ENCODE measurements at places on chromosomes 2 and 18.
A peak's percentile ranks its signal among the peaks of the same experiment; 100 is the strongest.

GRCh38 chr18:50444539-50444938 lies 69.7 kb downstream of the SKA1 start:
- DNase-seq = no peak

GRCh38 chr2:105718846-105719481 lies 25.7 kb upstream of the NCK2 start:
- no peak for DNase-seq

- DNase-seq = no peak
Measured at GRCh38 chr2:30476636-30477035, 29.6 kb downstream of the LCLAT1 start.

DNA sequence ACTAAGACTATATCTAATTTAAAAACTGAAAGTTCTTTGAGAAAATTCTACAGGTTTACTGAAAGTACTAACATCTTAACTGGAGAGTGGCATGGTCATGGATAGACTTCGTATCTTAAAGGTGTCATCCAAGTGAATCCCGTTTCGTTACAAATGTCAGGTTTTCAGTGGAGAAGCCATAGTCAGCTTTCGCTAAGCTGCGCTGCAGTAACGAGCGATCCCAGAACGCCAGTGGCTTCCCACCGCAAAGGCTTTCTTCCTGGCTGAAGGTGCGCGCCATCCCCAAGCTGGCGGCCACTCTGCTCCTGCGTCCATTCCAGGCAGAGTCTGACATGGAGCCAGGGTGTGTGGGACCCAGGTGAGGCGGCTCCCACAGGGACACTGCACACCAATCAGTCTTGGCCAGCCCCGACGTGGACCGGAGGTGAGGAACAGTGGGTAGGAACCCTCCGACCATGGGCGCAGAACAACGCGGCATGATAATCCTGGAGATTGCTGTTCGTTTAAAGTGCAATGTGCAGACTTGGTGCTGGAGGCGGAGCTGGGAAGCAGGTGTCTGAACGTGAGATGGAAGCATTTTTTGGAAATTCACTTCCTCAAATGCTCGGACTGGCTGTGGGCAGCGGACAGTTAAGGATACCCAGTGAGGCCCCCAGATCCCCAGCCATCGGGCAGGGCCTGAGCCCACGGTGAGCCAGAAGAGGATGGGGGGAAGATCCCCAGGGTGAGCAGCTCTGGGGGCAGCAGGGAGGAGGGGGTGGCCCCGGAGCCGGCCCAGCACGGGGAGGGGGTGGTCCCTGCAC lies 27.8 kb upstream of the KCNG2 start:
- no peak for DNase-seq

DNA sequence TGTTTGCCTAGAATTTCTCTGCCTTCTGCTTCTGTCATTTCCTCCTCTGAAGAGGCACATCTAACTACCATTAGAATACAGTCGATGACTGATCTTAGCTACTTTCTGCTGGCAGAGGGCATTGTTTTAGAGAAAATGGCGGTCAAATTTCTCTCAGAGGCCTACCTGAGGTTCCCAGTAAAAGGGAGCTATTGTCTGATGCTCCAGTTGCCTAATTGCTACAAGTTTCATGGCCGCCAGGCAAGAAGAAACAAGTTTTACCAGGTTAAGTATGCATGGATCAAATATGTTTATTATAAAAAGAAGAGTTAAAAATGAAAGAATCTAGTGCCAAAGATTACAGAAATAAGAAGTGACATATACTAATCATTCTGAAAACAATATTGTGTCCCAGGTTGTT lies 416.6 kb downstream of the DSC3 start:
- DNase-seq = no peak

GRCh38 chr2:145256551-145256950 lies 736.6 kb upstream of the ZEB2 start:
- no peak for DNase-seq

DNA sequence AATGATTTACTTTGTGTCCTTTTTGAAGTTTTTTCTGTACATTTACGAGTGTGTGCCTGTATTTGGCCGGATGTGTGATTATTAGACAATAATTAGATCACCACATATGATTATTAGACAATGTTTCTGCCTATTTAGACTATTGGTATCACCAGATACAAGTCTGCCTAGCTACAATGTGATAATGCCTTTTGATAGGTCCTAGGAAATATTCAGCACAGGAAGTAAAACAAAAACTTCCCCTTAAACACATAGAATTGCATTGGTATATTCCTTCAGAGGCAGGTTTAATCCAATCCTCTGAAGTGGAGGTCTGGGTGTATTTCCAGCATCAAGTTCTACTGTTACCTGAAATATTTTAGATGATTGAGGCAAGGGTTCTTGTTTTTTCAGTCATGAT lies 275.1 kb downstream of the TGIF1 start:
- DNase-seq = no peak

DNA sequence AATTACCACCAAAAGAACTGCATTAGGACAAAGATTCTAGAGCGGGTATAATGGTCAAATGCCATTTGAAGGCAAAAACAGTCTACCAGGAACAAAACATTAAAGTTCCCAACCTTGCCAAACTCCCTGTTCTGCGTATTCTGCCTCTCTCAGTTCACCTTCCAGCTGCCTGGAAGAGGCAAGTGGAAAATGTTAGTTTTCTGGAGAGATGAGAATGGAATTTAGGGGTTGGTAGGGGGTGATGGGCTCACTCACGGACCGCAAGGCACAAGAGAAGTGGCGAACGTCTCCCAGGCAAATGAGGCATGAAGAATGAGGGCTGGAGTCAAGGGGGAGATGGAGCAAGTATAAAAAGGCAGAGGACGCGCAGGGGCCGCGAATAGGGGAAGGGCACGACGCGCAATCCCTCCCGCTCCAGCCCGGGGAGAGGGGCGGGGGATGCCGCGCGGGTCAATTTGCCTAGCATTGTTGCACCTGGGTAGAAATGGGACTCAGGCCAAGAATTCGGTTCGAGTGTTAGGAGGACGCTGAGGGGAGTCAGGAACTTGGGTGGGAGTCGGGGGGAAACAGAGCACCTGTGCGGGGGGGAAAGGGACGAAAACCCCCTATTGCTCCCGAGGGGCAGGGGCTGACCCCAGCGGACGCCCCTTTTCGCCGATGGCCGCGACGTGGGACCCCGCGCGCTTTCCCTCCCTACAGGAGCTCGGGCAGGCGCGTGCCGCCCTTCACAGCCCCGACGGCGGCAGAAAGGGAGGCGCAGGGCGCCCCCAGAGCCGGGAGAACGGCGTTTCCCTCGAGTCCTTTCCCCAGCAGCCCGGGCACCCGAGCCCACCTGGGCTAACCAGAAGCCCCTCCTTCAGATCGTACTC lies 573 bp downstream of the PAIP2B start:
- peak; percentile 9 for DNase-seq

- no peak for DNase-seq
Measured at GRCh38 chr18:76618721-76619120, 123.7 kb upstream of the ZNF516 start.

- DNase-seq = no peak
Measured at GRCh38 chr2:86319700-86320580, 17.5 kb downstream of the REEP1 start.

DNA sequence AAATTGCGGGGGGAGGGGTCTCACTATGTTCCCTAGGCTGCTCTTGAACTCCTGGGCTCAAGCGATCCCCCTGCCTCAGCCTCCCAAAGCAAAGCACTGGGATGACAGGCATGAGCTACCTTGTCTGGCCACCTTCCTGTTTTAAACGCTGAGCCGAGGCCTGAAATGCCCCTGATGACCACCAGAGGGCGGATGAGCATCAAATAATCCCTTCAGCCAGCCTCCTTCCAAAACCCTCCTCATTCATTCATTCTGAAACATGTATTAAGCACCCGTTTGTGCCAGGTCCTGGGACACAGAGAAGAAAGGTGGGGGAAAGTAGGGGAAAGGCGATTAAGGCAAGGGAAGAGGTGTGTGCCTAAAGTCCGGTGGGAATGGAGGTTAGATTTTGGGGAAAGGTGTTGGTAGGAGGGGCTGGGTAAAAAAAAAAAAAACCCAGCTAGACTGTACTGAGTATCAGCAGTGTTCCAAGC lies 30.7 kb upstream of the PTMA start:
- peak; percentile 64 for DNase-seq

GRCh38 chr2:195666113-195666712 lies 9.2 kb downstream of the SLC39A10 start:
- DNase-seq = no peak

- no peak for DNase-seq
Measured at GRCh38 chr2:157849591-157849990, 26.5 kb downstream of the ACVR1 start.

DNA sequence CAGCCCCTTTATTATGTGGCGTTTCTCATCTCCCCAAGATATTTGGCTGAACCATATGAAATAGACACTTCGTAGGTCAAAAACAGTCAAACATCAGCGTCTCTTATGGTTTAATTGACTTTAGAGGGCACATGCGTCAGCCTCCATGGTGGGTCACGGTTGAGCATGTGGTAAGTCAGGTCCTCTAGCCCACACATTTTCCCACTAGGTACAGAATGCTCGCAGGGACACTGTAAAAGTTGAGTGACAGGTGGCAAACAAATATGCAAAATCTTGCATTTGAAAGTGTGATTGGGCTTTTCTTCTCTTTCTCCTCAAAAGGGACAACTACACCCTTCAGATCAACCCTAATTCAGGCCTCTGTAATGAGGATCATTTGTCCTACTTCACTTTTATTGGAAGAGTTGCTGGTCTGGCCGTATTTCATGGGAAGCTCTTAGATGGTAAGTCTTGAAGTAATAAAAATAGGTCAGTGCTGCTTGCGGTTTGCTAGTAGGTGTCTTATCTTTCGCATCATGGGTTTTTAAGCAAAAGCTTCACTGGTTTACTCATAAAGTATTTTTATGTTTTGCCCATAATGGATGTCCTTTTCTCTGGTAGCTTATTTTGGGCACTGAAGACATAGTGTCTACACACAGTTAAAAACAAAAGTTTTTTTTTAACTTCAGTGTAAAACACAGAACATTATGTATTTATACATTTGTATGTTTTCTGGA lies 261.3 kb downstream of the ALPK2 start:
- no peak for DNase-seq

DNA sequence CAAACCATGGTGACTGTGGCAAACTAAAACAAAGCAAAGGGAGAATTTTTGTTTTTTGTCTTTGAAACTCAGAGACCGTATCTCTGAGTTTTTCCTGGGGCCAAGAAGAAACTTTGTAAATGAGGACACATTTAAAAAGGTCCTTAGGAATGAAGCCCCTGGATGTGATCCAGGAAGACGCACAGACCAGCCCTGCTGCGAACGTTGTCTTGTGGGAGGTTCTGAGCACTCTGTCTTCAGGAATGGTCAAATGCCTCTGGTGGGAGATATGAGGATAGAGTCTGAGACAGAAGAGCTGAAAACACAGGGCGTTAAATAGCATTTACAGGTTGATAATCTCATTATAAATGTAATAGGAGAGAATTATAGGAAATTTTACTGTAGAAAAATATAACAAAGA lies 893.5 kb upstream of the KLHL29 start:
- DNase-seq = no peak

GRCh38 chr2:99139003-99139402 lies 2.5 kb upstream of the C2orf15 start:
- no peak for DNase-seq

DNA sequence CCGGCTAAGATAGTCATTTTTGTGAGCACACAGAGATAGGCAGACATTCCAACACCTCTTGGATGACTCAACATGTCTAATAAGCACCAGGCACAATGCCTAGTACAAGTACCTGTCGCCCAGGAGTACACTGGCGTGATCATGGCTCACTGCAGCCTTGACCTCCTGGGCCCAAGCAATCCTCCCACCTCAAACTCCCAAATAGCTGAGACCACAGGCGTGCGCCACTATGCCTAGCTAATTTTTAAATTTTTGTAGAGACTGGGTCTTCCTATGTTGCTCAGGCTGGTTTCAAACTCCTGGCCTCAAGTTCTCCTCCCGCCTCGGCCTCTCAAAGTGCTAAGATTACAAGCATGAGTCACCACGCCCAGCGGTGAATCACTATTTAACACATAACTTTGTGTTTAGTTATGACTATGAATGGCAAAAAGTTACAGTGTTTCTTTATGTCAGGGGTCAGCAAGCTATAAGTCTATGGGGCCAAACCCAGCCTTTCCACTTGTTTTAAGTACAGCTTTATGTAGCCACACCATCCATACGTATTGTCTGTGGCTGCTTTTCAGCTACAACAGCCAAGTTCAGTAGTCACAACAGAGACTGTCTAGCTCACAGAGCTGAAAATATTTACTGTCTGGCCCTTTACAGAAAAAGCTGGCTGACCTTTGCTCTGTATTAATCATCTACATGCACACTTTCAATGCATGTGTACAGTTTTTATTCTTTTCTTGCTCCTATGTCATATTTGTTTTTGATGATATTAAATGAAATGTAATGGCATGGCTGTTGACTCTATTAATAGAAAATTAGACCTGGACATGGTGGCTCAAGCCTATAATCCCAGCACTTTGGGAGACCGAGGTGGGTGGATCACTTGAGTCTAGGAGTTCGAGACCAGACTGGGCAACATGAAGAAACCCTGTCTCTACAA lies 18.7 kb downstream of the ORC2 start:
- peak; percentile 42 for DNase-seq

DNA sequence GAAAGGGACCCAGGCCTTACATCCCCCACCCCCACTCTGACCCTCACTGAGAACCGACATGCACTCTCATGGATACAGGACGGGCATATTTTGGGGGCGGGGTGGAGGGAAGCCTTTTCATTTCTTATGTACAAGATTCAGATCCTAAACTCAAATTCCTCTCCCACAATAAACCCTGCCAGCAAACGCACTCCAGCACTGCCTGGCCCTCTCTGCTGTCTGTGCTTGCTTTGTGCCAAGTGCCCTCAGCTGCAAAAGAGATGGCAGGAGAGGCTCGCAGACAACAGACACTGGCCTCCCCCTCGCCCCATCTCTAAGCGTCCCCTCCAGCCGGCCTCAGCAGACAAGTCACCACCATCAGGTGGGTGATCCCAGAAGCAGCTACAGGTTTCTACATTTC lies 42.4 kb downstream of the FAM168B start:
- no peak for DNase-seq

GRCh38 chr2:8036366-8036765 lies 645.5 kb upstream of the ID2 start:
- DNase-seq = no peak

DNA sequence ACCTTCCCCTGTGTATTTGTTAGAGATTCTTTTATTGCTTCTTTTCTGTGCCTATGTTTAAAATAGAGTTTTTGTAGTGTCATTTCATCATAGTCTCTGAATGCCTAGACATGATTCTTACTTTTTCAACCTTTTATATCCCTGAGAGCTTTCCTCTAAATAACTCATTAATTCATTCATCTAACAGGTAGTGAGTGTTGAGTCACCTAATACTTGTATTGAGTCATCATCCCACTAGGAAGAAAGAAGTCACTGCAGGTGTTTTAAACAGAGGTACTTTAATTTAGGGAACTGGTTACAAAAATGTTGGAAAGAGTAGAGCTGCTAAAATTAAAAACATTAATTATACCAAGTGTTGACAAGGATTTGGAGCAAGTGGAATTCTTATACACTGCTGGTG lies 18.5 kb upstream of the NMS start:
- DNase-seq = no peak

GRCh38 chr2:212995920-212996319 lies 155.5 kb downstream of the IKZF2 start:
- no peak for DNase-seq

Measured in HTR-8/SVneo (cell line).